NK-92 treated with Interleukin-12 subunit alpha and Interleukin-12 subunit beta, amount 100 ng/mL, for 24 hours (cell line): ENCODE measurements at places on chromosomes 12 and 14.

DNA sequence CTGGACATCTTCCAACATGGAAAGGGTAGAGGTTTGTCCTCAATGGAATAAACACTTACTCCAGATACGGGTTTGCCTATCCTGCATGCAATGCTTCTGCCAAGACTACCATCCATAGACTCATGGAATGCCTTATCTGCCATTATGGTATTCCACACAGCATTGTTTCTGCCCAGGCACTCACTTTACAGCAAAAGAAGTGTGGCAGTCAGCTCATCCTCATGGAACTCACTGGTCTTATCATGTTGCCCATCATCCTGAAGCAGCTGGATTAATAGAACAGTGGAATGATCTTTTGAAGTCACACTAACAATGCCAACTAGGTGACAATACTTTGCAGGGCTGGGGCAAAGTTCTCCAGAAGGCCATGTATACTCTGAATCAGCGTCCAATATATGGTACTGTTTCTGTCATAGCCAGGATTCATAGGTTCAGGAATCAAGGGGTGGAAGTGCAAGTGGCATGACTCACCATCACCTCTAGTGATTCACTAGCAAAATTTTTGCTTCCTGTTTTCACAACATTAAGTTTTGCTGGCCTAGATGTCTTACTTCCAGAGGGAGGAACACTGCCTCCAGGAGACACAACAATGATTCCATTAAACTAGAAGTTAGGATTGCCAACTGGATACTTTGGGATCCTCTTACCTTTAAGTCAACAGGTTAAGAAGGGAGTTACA lies 140.4 kb downstream of the SLC35F4 start:
- no peak for DNase-seq

- no peak for DNase-seq
Observed at GRCh38 chr12:24222968-24223367, 273.5 kb upstream of the SOX5 start.

- DNase-seq = no peak
Observed at GRCh38 chr12:105539735-105540134, 209.2 kb downstream of the C12orf75 start.

DNA sequence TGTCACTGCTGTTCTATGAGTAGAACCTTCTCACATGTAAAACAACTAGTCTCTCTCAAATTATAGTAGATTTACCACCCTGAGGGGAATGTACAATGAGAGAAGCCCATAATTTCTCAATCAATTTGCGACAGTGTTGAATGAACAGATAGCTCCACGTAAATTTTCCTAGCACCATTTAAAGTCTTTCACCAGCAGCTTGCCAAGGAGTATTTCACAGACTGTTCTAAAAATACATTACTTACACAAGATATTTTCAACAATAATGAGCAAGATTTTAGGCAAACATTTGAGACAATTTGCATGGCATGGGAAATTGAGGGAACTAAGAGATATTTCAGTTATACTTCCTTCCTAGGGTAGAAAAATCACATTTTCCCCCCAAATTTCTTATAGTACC lies 151.6 kb downstream of the KICS2 start:
- DNase-seq = no peak

GRCh38 chr14:65738339-65738738 lies 325.8 kb downstream of the FUT8 start:
- DNase-seq = no peak

DNA sequence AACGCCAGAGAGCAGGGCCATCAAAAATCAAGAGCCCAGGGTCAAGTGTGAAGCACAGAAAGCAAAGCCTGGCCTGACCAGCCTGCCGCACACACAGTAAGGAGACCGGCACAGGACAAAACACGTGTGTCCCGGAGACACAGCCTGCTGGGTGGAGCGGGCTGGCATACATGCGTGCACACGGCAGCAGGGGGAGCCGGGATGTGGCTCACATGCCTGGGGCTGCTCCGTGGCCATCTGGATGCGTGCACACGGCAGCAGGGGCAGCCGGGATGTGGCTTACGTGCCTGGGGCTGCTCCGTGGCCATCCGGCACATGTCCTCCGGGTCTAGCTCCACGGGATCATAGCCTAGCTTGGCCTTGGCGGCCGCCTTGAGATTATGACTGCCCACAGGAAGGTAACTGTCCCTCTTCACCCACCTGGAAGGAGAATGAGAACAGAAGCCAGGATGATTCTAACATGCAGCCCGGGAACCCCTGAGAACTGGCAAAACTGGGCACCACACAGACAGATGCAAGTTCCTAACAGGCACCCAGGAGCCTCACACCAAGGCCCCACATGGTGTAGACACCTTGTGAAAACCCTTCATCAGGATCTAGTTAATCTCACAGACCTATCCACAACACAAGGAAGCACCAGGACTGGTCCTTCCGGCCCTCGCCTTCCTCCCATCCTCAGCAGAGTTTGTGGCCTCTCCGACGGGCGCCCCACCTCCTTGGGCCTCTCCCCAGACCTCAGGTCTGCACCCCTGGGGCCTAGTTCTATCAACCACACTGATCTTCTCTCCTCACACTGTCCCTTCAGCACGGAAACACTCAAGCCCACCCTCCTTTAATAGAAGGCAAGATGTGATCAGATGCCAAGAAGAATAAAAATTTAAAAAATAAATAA lies 13.6 kb downstream of the POLE start:
- DNase-seq = no peak

DNA sequence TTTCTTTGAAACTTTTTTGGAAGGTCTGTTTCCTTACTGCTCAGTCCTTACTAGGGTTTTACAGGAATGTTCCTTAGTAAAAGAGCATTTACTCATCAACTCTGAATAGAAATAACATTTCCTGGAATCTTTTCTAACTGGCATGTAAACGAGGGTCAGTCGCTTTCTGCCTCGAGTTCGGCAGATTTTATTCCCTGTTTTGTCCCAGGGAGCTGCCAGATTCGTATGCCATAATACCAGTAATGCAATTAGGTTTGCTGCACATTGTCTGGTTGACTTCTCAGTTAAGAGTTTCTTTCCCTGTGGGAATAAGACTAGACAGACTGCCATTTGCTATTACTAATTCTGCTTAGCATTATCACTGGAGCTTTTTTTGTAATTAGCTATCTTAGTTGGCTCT lies 91.9 kb downstream of the VRK1 start:
- DNase-seq = no peak

- DNase-seq = no peak
Observed at GRCh38 chr12:31991146-31991545, 31.9 kb downstream of the RESF1 start.

DNA sequence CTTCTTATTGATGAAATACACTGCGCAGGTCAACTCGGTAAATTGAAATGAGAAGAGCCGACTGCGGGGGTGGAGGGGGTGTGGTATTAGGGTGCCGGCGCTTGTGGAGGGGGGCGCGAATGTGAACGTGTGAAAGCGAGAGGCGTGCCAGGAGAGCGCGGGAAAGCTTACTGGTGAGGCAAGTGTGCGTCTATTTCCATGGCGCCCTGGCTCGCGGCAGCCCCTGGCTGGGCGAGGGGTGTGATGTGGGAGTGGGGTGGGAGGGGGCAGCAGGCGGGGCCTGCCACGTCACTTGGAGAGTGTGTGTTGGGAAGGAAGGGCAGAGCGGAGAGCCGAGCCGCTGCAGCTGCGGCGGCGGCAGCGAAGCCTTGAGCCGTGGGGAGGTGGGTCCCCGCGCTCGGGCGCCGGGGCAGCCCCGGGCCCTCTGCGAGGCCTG lies 88.8 kb downstream of the GALNT8 start:
- DNase-seq = no peak

DNA sequence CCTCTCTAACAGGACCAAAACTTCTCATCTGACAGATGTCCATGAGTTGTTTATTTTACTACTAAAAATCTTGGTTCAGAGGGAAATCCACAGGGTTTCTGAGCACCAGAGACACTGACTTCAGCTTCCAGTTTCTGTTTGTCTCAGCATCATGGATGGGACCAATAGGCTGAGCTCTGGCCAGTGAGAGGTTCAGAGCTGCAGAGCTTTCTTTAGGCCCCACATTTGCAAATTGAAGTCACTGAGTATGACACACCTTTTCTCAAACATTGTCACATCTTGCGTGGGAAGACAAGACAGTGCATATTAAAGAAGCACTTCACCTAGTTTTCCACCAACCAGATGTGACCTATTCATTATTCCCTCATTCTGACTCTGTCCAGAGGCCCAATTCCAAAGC lies 45.2 kb downstream of the RDH12 start:
- DNase-seq = no peak

DNA sequence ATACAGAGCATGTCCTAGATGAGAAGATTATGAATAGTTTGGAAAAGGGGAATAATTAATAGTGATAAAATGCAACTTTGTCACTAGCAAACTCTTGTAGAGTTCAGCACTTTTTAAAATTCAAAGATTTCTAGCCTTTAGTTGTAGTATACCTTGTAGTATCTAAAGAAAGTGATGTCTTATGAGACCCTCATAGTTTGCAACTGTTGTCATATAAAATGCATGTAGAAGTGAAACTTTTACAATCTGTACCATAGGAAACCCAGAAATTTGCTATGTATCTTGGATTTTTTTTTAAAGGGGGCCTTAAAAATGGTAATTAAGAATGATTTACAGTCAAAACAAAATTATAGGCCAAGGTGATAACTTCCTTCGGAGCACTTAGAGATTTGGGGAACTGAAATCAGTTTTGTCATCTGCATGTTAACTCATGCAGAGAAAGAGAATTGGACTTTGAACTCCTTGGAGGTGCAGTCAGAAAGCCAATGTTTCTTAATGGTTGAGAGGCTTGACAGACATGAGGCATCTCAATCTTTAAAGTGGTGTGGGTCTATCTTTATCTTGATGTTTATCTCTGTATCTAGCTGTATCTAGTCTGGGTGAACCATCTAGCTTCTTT lies 1.3 kb downstream of the LRRK2 start:
- DNase-seq = no peak

GRCh38 chr12:106020736-106021135 lies 118.0 kb downstream of the NUAK1 start:
- DNase-seq = no peak

GRCh38 chr14:96252323-96252998 lies 3.5 kb upstream of the BDKRB1 start:
- DNase-seq = no peak

- DNase-seq = no peak
Observed at GRCh38 chr12:89072294-89073026, 279.8 kb downstream of the DUSP6 start.

GRCh38 chr12:32395026-32395425 lies 4.3 kb upstream of the FGD4 start:
- DNase-seq = no peak

GRCh38 chr12:6772331-6772695 lies at the start of gene LAG3:
TSS of gene LAG3 (plus strand) at chr12:6772520. CDS start at chr12:6772853, 333 bp downstream.
- no peak for DNase-seq

GRCh38 chr12:64685050-64685449 lies 74.2 kb downstream of the GNS start:
- DNase-seq = no peak

DNA sequence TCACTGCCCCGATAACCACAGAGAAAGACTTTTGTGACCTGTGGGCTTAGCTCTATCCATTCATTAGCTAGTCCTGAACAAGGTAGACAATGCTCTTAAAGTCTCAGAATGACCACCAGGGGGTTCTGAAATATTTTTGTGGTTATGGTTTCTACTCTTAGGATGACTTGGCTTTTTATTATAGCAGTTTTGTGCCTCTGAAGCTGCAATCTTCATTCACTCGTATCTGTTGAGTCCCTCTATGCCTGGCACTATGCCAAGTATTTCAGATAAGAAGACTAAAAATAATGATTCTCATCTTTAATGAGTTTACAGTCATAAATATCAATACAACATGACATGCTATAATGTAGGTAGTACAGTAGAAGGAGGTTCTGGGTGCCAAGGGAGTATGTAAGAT lies 130.8 kb upstream of the TRHDE start:
- no peak for DNase-seq

DNA sequence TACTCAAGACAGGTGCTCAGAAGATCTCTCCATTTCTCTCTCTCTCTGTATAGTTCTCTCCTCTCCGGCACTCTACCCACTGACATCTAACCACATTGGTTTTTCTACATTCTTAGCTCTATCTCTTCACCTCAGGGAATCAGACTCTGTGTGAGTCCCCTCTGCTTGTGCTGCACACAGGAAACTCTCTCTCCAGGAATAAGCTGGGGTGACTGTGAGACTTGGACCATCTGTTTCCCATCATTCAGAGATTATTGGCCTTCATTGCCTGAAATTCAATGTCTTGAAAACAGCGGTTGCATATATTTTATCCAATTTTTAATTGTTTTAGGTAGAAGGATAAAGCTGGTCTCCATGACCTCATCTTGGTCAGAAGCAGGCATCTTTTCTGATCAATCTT lies 105.0 kb downstream of the SLC35F4 start:
- DNase-seq = no peak

DNA sequence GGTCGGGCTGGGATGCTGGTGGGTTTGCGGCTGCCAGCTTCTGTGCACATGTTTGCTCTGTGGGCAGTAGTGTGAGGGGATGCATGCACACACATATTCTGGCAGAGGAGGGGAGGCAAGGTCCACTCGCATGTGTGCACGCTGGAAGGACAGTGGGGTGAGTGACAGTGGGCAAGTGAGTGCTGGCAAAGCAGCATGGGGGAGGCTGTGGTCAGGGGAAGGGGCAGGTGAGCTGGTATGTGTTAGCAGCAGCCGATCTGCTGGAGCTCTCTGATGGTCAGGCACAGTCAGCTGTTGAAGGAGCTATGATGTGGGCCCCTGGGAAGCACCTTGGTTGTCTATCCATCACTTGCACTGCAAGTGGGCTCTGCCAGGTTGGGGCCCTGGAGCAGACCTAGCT lies 170.3 kb downstream of the NTS start:
- no peak for DNase-seq

GRCh38 chr12:10354071-10354470 lies 35.8 kb downstream of the KLRK1 start:
- DNase-seq = no peak

DNA sequence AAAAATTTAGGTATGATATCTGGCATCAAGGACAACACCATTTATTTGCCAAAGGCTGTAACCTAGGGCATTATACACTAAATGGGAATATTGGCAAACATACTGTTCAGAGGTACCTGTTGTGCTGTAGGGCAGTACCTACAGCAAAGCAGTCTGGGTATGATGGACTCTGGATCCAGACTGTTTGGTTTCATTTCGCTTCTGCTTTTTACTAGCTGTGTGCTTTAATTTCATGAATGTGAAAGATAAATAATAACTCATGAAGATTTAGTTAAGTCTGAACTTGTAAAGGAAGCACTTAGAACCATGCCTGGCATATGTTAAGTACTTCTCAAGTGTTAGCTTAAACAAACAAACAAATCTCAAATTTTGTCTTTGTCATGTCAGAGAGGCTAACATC lies 17.7 kb upstream of the SLC38A2 start:
- no peak for DNase-seq

GRCh38 chr12:55729819-55730818 lies 1.3 kb upstream of the CD63 start:
- peak; percentile 71 for DNase-seq

DNA sequence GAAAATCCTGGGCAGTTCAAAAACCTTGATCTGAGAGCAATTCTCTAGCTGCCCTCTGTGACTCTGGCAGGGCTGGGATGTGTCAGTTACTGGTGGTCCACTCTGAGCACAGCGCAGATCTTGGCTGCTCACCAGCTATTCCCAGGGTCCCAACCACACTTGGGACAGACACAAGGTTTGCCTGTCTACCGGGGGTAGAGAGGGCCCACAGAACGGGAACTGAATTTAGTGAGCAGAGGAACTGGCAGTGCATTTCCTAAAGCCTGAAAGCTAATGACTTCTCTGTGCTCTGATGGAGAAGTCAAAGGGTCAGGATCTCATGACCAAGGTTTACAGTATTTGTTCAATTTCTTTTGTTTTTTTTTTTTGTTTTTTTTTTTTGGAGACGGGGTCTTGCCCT lies 2.6 kb downstream of the PDE6H start:
- DNase-seq = no peak
